ENCODE measurements at places on chromosomes 4 and X.

DNA sequence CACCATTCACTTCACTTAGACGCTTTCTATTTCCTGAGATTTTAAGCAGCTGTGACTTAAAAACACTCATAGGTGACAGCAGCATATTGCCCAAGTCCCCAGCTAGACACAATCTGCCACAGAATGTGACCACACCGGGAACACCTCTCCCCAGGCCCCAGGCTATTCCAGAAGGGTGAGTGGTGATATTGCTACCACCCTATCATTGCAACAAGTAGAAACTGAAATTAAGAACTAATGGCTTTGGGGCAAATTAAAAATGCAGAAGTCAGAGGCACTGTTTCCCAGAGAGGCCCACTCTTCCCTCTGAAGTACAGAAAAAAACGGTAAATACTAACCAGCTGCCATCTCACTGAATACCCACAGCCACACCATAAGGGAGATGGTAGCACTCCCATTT, 35.0 kb downstream of the QDPR start:
- DNase-seq: peak; percentile 46

DNA sequence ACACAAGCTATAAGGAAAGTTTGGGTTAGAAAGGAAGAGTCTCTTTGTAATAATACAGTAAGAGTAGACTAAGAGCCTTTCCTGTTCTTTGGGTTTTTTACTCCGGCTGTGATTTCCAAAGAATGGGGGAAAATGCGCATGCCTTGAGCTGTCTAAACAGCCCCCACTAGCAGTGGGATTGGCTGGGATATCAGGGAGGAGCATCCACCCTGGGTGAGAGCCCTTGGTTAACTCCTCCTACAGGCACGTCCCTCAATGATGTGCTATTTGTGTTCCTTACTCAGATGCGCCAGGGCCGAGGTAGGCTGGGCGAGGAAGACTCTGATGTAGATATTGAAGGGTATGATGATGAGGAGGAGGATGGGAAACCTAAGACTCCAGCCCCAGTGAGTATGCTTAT, 74.0 kb upstream of the OGT start:
- DNase-seq: no peak

DNA sequence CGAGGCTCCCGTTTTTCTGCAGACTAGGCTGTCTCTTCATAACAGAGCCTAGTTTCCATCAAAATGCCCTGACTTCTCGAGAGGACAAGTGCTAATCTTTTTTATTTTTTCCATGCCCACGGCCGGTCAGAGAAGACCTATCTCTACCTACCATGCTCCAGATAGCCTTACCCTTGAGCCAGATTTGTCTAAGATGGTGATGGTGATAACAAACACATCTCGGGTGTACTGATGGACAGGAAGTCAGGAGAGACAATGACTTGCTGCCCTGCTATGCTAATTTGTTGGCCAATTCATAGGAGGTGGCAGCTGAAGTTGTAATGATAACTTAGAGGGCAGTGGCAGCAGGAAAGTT, 42.2 kb upstream of the NKRF start:
- no peak for DNase-seq

- no peak for DNase-seq
These were observed 227.2 kb upstream of the PSAPL1 start for GRCh38 chr4:7661846-7662506.

- no peak for DNase-seq
These were observed 105.1 kb upstream of the NAP1L5 start for GRCh38 chr4:88802585-88803286.

DNA sequence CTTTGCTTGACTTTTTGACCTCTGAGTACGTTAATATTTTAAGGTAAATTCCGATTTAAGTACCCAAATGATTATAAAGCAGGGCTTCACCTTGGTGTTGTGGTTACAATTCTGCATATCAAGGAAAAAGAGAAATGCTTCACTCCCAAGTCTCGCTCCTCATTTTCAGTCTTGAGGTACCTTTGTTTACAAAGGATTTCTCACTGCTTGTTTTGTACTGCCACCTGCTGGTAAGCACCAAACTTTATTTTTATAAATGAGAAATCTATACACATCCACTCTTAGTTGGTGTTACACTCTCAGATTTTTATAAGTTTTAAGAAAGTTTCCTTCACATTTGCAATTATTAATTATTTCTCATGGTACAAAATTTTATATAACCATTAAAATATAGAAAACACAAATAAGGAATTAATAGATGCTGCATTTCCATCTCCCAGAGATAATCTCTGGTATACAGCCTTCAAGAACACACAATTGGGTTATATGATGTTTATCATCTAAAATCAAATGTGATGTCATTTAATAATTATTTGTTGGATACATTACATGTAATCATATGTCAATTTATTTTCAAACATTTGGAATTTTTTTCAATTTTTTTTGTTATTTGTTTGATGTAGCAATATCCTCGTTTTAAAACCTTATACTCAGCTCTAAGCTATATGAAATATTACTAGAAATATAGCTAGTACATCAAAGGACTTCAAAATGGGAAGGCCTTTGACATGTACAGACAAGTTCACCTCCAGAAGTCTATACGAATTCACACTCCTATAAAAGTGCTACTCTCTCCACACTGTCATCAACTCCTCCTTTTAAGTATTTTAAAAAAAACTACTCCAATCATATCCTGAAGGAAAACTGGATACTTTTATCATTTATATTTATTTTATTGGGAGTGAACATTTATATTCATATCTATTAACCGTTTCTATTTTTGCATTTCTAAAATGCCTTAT, 179.9 kb downstream of the KCNIP4 start:
- peak; percentile 61 for DNase-seq

DNA sequence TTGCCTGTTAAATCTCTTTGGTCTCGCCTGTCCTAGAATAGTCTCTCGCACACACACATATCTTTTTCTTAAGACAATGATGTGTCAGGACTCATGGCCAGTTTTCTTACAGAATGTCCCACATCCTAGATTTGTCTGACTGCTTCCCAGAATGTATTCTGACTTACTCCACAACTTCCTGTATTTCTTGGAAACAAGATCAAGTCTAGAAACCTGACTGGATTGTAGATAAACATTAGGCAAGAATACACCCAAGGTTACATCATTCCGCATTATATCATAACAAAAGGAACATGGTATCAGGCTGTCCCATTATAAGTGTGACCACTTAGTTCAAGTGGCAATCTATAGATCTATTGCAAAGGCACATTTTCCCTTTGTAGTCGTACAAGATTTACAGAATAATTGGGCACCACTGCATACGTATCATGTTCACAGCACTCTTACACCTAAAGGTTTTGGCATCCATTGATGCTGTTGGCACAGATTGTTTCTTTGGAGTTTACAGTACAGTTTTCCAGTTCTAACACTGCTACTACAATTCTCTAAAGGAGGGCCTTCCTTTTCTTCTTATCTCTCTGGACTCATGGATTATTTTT, 56.4 kb downstream of the FBXW7 start:
- no peak for DNase-seq

DNA sequence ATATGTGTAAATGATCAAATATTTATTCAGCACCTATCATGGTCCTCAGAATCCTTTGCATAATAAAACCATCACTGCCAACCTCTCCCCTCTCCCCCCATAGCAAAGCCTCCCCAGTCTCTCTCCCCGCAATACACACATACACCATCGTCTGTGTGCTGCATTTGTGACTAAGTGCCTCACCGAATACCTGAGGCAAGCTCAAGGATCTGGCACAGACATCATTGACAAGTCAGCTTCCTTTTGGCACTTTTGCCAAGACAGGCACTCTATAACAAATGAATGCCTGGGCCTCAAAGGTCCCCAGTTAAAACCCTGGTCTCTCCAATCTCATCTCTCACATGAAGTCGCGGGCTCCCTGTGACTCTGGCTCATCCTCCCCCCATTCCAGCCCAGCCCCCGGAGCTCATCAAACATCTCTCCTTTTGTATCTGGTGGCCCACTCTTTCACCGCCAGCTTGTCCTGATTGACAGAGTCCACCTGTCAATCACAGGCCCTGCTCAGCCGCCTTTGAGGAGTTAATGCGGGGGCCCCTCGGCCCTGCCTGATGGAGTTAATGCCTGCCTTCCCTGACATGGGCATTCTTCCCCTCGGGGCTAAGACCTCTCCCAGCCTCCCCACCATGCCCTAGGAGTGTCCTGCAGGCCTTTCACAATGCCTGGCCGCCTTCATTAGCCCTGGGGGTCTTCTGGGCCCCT, 135.8 kb upstream of the ATP6AP2 start:
- no peak for DNase-seq

DNA sequence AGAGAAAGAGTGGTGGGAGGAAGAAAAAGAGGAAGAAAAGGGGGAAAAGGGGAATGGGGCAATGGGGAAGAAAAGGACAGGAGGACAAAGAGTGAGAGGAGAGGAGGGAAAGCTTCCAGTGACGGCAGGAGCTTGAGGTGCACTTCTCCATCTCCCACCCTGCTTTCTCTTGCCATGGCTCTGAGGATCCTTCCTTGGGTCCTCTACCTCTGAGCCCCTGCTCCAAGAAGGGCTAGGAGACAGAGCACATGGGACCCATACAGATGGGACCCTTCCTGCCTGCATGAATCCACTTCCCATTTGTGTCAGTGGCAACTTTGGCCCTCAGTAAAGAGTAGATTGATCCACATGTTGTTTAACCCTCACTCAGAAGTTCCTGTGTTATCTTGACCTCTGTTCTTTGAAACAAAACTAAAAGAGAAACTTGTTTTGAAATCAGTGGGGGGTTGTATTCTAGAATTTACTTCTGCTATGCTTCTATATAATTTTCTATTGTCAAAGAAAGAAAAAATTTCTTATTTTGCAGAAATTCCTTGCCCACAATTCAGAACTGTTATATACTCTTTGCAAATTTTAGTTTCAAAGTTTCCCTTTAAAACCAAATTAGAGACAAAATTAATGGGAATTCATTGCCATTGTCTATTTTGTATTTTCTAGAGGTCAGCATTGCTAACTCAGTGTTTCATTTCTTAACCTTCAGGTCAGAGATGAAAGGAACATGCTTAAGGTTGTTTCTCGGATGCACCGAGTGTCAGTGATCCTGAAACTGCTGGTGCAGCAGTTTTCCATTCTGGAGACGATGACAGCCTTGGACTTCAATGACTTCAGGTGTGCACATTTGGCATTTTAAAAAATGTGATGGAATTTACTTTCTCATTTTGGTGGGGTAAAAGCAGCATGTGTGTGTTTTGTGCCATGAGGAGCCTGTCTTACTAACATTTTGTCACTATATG, 5.0 kb downstream of the TDO2 start:
- no peak for DNase-seq

DNA sequence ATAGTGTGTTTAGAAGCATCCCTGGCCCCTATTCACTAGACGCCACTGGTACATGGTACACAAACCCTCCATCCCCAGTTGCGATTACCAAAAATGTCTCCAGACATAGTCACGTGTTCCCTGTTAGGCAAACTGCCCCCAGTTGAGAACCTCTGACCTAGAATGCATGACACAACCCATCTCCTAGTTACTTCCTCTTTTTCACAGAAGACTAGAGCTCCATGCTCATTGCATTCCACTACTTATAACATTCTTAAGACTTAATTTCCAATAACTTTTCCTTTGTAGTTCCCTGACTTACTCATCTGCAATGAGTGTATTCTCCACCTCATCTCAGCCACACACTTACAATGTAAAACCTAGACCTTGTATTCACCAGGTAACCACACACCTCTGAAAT, 68.6 kb downstream of the PRSS12 start:
- DNase-seq: peak; percentile 91

- DNase-seq: peak; percentile 20
These were observed 48.2 kb upstream of the CDKN2AIP start for GRCh38 chr4:183396227-183396637.

DNA sequence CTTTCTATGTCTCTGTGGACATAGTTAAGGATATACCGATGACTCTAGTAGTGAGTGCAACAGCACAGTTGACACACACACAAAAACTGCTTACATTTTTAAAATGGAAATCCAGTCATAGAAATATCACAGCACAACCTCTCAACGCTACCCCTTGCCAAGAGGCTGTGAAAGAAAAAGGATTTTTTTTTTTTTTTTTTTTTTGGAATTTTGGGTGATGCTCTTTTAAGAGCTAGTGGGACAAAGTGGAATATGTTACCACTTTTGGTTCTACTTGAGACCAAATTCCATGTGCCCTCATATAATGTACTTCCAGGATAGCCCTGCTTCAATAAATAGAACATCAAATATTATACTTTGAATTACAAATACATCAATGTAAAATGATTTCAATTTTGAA, 381.1 kb upstream of the MAGEB2 start:
- no peak for DNase-seq

GRCh38 chr4:123167931-123168330, 228.7 kb upstream of the SPRY1 start:
- DNase-seq: no peak

DNA sequence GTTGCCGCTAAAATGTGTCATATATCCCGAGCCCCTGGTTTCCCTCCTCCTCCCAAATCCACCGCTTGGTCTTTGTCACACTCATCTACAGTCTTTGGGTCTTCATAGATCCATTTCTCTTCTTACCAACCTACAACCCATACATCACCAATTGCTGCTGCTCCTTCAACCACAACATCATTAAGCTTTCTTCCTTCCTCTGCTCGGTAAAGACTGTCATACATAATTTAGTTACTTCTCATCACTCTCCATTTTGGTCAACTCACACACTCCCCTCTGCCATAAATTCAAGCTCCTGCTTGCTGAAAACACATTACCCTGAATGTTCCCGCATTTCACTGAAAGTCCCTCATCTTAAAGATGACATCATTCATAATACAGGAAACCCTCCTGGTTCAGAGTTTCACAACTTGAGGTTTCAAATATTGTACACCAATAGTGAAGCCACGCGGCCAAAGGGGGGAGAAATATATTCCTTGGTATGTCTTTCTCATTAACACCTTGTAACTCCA, 1.7 kb upstream of the DCTD start:
- DNase-seq: peak; percentile 69

GRCh38 chr4:183840311-183840710, 64.8 kb upstream of the STOX2 start:
- DNase-seq: peak; percentile 75

GRCh38 chr4:71602289-71602900, 181.5 kb downstream of the GC start:
- no peak for DNase-seq

DNA sequence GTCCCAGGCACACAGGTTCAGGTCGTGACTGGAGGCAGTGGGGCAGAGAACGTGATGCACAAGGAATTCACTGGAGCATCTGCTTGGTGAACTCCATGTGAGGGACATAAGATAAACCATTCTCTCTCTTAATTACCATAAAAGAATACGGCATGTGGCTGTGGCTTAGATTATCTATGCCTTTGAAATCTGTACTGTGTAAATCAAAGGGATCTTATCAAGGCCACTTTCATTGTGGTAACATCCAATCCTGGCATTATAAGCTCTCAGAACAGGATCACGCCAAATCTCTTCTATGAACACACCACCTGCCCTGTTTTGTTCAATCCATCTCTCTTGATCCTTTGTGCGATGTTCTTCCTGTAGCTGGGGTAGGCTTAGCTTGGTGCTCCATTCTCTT, 192.3 kb downstream of the SPATA18 start:
- no peak for DNase-seq
